ENCODE measurements at places on chromosomes 7 and 10.

DNA sequence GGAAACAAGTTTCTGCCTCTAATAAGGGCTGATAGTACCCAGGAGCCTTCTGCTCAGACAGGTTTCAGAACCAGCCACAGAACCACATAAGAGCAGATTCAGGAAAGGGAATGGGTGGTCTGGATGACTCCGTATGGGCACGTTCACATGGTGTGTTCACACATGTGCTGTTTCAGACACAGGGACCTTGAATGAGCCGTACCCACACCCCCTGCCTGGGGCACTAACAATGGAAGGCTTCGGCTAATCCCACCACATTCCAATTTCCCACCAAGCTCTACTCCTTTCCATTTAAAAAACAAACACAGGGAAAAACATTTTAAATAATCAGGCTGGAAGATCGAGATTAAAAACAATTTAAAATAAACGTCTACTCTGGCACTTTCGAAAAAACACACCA is 217.3 kb downstream of the GRID1 start:
- DNase-seq, result no peak

DNA sequence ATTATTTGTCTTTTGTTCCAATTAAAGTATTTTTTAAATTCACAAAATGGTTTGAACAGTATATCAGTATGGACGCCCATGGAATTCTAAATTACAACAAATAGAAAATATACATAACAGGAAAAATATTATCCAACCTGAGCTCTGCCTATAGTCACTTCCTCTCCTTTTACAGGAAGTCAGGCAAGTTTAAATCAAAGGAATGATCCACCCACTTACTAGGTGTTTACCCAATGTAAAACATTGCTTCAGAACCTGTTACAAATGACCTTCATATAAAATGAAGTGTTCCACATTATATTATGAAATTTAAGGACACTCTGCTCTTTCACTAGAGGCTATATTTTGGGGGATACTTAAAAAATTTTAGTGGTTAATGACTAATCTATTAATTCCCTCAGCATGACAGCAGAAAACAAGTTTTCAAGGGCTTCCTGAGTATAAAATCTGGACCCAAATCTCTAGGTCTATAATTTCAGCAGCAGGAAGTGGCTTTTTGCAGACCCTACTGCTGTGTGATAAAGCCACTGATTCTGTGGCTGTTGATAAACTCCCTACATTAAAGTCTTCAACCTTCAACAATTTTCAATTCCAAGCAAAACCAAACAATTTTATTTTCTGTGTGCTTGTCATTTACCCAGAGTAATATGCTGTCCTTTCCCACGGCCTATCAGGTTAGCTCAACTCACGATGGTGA is 722.6 kb downstream of the GATA3 start:
- DNase-seq, result no peak

DNA sequence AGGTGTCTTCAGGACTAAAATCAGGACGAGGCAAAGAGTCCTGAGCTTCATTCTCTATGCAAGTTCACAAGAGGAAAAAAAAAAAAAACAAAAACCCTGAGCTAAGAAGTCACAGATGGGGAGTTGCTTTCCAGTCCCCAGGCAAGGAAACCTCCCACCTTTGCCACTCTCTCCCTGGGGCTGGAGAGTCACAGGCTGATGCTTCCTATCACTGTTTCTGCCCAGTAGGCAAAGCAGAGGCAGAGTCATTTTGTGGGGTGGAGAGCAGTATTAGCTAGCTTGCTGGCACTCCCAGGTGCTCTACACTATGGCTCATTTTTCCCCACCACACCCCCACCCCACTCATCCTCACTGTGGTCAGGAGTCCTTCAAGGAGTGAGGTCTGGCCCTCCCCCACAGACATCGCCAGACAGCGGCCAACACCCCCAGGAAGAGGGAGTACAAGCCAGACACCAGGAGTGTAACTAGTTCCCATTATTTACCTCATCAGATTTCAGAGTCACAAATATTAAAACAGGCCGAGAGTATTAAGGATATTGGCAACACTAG is 34.6 kb upstream of the UNC5B start:
- no peak for DNase-seq

DNA sequence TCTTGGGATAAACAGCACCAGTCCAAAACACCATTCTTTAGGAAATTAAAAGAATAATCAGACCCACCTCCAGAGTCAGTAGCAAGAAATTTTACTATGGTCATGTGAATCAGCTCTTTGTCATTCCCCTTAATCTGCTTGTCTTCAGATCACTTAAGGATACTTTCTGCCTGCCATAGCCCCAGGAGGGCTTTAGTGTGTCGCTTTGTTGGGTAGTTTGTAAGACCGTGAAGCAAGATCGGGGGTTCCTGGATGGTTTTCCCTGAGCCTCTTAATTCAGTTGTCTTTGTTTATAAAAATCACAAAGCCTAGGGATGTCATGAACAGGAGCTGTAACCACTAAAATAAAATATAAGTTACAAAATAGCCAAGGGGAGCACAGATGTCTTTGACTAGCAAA is 223.6 kb downstream of the RELN start:
- no peak for DNase-seq

DNA sequence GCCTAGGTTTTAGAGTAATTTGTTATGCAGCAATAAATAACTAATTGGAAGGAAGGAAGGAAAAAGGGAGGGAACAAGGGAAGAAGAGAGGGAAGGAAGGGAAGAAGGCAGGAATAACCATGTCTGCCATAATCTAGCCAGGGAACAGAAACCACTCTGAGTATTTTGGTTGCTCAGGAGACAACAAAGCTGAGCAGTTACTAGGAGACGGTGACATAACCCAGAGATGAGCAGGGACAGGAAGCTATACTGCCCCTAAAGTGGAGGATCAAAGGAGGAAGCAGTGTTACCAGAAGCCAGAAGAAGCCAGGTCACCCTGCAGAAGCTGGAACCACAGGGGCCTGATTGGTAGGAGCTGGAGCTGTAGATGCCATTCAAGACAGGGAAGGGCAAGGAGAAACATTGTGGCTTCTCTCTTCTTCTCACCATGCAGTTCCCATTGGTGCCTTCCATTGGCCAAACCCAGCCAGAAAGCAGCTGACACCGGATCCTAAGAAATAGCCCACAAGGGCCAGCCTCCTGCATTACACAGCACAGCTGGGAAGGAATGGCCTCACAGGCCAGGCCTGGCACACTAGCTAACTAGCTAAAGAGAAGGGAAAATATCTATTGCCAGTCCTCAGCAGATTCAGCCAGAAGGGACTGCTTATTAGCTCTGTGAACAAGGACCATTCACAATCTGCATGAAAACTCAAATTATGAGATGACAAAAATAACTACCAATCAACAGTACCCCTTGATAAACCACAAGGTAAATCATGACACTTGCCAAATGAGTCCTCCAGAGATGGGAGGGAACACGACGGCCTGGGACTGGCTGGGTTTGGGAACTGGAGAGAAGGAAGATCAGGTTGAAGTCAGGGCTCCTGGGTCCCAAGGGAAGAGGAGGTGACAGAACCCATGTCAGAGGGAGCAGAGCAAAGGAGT is 184.5 kb upstream of the NFE2L3 start:
- no peak for DNase-seq

- no peak for DNase-seq
These were observed 4.7 kb downstream of the NEUROD6 start for GRCh38 chr7:31335884-31336201.

- DNase-seq, result peak; percentile 85
These were observed 10.3 kb downstream of the SUMF2 start for GRCh38 chr7:56074371-56074791.

DNA sequence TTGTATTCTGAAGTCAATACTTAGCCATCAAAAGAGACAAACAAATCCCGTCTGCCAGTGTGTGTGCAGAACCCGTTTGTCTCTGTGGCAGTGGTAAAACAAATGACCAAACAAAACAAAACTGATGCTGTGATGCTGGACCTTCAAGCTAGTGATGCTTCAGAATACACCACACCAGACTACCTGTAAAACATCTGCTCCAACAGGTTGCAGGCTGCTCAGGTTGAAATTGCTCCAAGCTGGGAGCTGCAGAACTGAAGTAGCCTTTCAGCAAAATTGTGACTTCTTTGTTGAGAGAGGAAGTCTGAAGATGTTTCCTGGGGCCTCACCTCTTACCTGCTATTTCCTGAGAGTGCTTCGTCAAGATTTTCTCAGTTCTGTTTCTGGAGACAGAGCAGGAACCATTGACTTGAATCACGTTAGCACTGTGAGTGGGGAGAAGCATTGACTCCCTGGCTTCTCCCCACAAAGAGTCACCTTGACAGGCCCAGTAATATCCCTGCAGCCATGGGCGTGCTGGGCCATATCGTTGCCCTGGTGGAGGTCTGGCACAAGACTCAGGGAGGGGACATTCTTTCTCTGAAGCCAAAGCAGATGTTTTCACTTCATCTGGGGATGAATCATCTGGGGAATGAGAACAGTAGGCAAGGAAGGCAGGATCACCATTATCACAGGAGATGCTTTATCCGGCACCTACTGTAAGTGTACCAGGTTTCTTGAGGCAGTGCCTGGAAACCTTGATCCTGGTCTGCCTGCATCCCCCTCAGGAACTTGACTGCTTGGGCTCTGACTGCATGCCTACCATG is 80.2 kb downstream of the RBM20 start:
- no peak for DNase-seq

All from suppressor macrophage treated with lipopolysaccharide for 1 hour (primary cell).